Thyroid gland (tissue), 4 donors: ENCODE measurements at places on chromosomes 11 and 22.

DNA sequence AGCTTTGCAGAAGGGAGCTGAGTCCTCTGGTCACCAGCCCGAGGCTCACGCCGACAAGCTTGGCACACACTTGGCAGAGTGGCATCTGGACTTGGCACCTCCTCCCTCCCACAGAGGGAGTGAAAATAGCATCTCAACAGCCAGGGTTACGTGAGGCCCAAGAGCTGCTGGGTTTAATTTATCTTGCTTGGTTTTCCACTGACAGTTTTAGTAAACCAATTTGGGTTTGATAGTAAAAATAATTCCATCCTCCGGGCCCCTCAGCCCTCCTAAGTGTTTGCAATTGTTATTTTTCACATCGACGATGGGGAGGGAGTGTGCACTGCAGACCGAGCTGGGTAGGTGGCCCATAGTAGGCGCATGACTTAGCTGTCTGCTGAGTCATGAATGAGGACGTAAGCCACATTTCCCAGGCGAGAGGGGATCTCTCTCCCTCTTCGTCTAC is 107.6 kb upstream of the ASPHD2 start:
- no peaks in the 10 kb centered on the region for H3K27me3 ChIP-seq
- DNase-seq = no peak
- H3K27ac ChIP-seq = no peak overlapping the region
- no peaks in the 10 kb centered on the region for H3K4me1 ChIP-seq

DNA sequence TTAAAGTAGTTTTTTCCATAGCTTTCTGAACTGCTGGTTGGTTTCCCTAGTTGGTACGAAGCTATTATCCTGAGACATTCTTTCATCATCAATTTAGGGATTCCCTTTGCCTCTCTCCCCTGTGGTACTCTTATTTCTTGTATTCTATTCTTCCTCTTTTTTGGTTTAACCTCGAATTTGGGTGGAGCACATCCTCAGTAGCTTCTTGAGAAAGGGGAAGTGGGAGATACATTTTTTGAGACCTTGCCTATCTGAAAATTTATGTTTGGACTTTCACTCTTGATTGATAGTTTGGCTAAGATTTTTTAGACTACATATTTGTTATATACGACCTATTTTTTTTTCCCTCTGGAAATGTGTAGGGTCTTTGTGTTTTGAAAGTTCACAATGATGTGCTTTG is 121.7 kb upstream of the ZBED5 start:
- H3K4me1 ChIP-seq = no peaks in the 10 kb centered on the region
- H3K36me3 ChIP-seq = no peaks in the 10 kb centered on the region
- H3K27me3 ChIP-seq = no peaks in the 10 kb centered on the region
- no peak overlapping the region for H3K27ac ChIP-seq

DNA sequence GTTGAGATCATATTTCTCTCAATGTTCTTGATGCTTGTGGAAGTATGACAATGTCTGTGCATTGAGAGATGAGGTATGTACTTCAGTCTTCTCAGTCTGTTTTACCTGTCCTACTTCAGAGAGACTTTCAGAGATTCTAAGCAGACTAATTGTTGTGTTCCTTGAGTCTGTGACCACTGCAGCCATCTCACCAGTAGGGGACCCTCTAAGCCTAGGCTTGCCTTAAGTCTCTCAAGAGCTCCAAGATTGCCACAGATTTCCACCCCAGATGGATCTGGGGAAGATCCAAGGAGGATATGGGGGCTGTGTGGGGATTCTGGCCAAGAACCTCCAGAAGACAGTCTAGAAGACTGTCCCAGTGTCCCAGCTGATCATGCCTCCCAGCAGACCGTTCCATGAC is 179.9 kb upstream of the PLET1 start:
- H3K27ac ChIP-seq = no peak overlapping the region
- no peak overlapping the region for H3K4me3 ChIP-seq
- DNase-seq = no peak

DNA sequence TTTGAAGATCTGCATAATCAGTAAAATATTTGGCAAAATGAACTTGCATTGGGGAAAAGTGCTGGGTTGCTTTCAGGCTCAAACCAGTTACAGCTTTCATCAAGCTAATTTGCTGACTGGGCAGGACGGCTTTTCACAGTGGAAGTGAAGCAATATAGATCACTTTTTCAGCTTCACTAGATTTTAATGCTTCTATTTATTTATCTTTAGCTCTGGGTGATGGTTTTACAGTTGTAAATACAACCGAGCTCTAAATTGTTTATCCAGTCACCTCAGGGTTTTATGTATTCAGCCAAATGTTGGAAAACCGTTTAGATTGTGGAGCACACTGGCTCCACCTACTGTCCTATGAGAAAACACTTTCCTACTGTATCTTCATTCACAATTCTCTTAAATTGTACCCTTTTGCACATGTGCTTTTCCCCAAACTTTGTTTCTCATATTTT is 58.2 kb downstream of the ACER3 start:
- H3K27me3 ChIP-seq = no peaks in the 10 kb centered on the region
- H3K4me1 ChIP-seq = peaks cover 8% of the 10 kb centered on the region
- no peak overlapping the region for H3K4me3 ChIP-seq

- H3K36me3 ChIP-seq = peaks cover 15% of the 10 kb centered on the region
- no peaks in the 10 kb centered on the region for H3K27me3 ChIP-seq
- no peak for DNase-seq
- no peak overlapping the region for H3K4me3 ChIP-seq
These were observed 98.2 kb upstream of the BID start for GRCh38 chr22:17872471-17872870.
